ENCODE measurements at places on chromosomes 7 and 10.

DNA sequence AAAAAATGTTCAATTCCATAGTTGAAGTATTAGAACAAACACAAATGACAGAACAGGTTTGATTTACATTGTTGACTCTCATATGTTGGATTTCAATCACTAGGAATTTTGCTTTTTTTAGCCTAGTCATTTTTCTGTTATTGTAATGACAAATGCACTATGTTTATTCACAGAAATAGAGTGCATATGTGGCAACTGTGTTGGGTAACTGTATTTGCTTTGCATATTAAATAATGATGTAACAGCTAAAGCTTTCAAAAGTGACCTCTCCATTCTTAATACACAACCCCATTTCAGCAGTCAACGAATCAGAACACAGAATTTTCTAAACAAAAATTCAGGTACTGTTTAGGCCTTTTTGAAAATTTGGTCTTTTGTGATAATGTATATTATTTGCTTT is 54.0 kb upstream of the SLC26A5 start:
- no peak for DNase-seq

GRCh38 chr10:5550621-5551530 is 26.1 kb downstream of the CALML3 start:
- no peak for DNase-seq

DNA sequence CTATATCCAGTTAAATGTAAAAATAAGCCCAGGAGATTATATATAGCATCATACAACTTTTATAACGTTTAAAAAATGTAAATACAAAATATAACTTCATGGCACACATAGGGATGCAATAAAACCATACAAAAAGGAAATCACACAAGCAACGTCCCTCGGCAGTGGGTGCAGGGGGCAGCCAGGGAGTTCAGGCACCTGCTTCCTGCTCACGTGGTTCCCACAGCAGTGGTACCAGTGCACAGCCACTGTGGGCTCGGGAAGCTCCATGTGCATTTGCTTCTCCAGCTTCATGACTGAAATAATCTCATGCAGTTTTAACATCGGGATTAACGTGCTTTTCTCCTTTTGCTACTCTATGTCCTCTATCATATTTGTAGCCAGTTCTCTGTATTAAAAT is 255.5 kb upstream of the CXCL12 start:
- DNase-seq, result no peak

DNA sequence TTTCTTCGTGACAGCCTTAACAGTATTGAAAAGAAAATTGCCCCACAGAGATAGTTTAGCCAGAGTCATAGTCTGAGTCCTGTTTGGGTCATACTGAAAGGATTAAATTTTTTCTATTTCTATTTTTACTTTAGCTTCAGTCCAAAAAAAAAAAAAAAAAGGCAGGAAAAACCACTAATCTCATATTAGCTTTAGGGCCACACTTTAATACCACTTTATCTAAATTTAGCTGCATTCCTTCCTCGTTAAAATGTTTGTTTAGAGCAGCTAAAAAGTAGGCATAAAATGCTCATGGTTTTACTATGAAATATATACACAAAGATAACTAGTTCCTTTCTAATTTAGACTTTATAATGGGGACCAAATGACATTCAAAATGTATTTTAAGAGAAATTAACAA is 216.5 kb upstream of the TMEM196 start:
- no peak for DNase-seq

DNA sequence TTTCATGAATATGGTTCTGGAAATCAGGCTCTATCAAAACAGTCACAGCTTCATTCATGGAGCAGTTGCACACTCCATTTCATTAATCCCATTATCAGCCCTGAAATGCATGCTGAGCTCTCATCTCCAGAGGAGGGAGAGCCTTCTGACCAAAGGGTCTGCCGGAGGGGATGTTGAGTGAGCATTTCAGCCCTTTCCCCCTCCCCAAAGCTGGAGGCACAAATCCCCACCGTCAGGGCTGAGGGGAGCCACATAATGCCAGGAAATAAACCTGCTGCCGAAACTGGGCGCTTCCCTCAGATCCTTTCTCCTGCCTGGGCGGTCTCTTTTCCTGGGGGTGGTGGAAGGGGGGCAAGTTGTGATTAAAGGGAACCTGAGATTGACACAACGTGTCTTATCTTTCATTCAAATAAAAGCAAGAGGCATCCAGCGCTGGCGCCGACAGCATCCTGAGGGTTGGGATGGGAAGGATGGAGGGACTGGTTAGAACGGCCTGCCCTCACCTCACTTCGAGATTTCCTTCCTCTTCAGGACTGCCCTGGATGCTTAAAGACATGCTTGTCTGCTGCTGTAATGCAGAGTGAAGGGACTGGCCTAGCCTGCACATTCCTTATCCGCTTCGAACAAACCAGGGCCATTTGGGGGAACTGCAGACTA is 71.6 kb downstream of the TLL2 start:
- no peak for DNase-seq

DNA sequence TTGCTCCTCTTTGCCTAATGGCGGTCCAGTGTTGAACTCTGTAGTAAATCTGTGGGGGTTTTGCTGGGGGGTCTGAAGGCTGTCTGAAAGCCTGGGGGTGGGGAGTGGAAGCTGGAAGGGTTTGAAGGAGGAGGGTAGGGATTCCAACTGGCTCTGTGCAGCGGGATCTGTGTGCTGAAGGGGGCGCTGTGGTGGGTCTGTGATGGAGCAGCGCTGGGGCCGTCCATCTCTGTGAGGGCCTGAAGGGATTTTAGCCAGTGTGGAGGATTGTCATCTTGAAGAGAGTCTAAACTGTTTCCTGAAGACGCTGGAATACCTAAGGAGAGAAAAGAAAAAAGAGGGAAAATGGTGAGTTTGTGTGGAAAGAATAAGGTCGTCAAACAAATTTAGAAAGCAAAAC is 129.2 kb downstream of the STRA8 start:
- DNase-seq, result no peak
